ENCODE measurements at places on chromosomes 5 and 9.

GRCh38 chr5:123171259-123171658 lies 82.2 kb downstream of the PRDM6 start:
- no peak for DNase-seq

DNA sequence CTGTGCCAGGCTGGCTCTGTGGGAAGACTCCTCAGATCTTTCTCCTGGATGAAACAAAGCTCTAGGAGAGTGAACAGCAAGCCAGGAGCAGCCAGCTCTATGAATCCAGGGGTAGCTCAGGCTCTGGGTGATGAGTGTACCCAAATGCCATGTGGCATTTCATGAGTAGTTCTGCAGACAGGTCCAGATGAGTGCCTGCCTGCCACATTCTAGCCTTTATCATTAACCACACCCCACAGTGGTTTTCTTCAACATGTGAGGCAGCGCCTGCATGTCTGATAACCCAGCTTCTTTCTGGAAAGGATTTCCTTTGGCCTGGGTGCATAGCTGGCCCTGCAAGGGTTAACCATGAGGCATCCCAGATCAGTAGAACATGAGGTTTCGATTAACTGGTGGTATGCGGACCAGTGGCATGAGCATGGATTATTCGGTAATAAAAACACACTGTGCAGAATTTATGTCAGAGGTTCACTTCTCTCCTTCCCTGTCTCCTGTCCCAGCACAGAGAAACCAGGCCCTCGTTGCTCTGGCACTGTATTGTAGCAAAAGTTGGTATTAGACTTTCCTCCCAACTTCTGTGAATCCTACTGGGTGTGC lies 381.9 kb upstream of the ZNF462 start:
- no peak for DNase-seq

DNA sequence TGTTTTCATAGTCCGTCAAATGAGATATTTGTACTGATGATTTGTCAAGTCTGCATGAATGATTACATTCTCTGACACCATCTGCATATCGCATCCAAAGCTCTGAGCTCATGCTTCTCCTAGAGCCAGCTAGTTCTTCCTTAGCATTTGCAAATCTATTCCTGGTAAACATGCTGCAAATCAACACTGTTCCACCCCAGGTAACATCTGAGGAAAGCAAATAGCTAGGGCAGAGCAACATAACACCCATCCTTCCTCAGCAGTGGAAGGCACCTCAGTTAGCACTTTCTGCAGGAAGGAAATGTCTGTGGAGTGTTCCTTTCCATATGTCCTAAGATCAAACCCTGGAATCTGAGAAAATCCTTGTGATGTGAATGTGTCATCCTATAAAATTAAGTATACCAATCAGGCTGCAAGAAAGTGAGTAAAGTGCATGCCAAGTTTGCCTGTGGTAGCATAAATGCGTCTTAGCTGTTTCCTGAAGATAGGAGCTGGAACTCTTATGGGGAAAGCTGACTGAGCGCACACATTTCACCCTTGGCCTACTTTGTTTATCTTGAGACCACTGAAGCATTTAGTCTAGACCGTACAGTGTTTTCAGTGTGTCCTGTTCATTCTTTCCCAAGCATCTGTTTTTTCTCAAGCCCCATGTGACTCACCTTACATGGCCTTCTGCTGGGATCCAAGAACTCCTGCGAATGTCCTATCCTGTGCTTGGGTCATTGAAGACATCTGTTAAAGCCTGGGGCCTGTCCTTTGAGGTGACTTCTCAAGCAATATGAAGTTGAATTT lies 50.9 kb upstream of the STARD4 start:
- DNase-seq = peak; percentile 27

DNA sequence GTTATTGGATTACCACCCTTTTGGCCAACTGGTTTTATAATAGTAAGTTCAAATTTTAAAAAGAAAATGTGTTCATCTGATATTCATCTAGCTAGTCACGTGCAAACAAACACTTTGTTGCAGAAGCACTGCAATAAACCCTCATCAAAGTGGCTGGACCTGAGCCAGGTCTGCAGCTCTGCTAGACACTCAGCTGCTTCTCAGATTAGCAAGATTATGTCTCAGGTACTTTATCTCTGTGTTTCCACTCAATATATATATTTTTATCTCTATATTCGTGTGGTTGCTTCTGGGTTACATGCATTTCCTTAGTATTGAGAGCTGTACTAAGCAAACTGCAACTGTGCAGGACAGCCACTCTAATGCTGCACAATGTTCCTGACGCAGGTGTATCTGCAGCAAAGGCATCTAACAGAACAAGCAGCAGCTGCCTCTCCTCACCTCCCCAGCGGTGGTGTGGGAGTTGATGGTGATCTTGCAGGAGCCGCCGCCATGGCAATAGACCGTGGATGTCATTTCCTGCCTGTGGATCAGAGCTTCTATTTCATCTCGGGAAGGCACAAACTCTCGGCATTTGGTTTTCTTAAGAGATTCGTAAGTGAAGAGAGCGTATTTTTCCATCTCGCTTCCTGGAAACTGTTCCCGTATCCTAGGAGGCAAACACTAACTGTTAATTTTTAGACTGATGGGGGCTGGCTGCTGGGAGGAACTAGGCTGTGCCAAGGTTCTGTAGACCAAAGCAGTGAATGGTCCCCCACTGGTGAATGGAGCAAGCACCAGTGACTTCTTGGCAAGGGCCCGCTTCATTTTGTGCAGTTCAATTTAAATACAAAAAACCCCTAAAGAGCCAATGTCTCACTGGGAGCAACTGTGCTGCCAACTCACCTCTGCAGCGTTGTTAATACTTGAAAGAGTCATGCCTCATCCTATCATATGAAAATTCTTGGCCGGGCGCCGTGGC lies 56.7 kb upstream of the RETREG1 start:
- no peak for DNase-seq

- peak; percentile 51 for DNase-seq
Observed at GRCh38 chr5:128196791-128197190, 113.2 kb downstream of the SLC12A2 start.

GRCh38 chr9:105697871-105698270 lies 3.5 kb downstream of the TMEM38B start:
- DNase-seq = peak; percentile 4

DNA sequence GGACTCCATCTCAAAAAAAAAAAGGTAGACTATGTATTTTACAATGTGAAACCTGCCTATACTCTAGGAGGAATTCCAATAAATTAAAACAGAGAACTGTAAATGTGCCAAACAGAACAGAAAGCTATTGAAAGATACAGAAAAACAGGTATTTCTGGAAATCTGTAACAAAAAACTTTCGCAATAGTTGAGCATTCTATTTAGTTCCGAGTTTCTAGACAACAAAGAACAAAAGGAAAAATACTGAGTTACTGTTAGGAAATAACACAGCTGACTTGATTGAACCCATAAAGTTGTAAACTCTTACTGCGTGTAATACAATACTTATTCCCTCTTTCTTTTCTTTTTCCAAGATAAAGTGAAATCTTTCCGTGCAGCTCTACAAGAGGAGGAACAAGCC lies 18.6 kb downstream of the DIMT1 start:
- DNase-seq = no peak

- no peak for DNase-seq
Observed at GRCh38 chr5:131286400-131286715, 22.5 kb downstream of the CDC42SE2 start.

DNA sequence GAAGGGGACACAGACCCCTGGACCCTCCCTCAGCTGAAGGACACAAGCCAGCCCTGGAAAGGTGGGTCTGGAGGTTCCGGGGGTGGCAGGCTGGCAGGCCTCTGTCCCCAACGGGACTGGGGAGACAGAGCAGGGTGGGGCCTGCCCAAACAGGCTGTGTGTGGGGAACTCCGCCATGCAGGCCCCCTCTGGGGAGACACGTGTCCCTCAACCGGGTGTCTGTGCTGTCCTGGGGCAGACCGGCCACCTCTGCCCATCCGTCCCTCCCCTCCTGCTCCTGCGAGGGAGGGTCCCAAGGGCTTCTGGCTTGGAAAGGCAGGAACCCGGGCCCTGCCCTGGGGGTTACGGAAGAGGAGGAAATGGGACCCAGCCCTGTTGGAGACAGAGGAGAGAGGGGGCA lies 1.4 kb downstream of the SLC34A3 start:
- DNase-seq = no peak

DNA sequence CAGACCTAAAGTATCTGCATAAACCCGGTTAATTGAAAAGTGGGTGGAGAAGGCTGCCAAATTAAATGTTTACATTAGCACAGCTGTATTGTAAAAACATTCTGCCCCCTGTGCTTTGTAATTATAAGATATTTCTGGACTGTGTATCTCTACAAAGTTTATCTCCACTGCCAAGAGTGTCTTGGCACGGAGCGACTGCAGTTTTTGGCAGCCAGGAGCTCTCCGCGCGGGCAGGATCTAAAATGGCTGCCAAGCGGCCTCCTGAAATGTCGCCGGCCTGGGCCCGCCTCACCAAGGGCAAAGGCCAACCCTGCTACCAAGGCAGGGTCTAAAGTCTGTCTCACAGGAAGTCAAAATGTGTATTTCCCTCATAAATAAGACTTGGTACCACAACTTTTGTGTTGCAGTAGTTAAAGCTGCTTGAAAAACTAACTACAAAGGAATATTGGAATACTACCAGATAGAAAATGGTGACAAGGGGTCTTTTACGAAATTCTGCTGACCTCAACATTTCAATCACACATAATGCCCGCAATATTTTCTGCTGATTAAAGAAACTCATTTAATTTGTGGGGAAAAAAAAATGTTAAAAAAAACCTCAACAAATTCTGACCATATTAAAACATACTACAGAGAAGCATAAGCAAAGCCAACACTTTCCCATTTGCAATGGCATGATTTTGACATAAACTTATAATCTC lies 110.4 kb downstream of the NFIB start:
- DNase-seq = peak; percentile 64

DNA sequence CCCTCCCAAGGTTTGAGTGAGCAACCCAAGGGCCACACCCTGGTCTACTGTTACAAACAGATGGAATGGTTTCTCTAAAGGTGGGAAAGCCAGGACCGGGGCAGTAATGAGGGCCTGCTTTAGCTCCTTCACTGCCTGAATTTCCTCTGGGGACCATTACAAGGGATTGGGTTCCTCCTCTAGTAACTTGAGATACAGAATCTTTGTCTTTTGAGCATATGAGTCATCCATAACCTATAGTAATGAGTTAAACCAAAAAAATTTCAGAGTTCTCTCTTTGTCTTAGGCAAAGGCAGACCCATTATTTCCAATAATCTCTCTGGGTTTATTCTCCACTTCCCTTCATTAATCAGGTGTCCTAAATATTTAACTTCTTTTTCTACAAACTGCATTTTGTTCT lies 618.8 kb downstream of the HINT1 start:
- DNase-seq = peak; percentile 38

GRCh38 chr5:152271420-152271819 lies 133.7 kb downstream of the NMUR2 start:
- DNase-seq = no peak

DNA sequence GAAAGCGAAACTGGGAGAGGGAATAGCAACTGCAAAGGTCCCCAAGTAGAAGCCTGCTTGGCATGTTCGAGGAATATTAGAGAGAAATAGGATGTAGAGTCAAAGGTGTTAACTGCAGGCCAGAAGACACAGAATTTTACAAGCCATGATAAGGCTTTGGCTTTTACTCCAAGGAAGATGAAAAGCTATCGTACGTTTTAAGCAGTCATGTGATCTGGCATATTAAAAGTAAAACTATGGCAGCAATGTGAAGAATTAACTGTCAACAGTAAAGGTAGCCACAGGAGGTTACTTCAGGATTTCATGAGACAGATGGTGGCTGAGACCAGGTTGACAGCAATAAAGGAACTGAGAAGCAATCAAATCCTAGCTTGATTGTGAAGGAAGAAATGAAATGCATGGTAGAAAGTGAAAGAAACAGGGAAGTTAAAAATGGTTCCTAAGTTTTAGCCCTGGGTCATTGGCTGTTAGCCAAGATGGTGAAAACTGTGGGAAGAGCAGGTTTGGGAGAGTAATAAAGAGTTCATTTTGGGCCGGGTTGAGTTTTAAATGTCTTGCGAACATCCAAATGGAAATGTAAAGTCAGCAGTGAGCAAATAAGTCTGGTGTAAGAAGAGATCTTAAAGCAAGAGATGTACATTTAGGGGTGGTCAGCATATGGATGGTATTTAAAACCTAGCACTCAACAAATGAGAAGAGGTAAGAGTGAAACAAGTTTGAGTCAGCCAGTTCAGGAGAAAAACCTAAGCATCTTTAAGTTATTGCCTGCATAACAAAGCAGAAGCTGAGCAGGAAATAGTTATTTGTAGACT lies 20.3 kb upstream of the TTC33 start:
- DNase-seq = no peak

GRCh38 chr5:113378959-113379541 lies 55.7 kb downstream of the TSSK1B start:
- peak; percentile 46 for DNase-seq

DNA sequence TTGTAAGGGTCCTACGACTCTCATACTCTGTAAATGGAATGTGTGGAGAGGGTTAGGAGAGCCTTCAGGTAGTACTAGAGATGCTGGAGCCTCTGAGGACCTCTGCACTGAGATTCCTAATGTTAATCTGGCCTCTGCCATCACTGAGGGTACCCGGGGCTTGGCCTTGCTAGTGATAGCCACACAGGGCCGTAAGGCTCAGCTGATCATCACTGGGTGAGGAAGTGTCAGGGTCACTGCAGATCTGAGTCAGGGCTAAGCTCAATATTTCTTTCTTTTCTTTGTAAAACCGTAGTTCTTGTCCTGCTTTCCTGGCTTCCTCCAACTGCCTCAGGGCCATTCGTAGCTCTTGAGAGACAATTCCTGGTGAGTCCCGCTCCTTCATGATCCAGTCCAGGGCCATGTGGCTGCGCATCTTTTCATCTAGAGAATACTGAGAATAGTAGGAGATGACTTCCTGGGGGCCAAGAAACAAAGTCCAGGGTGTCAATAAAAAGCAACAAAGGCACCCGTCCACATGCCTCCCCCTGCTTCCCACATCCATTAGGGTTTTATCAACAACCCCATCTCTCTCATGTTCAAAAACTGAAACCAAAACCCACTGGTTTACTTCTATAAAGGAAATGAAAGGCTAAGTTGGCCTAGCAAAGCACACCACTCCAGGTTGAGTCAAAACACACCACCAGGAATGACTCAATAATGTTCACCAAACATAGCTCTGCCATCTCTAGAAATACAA lies 47.7 kb downstream of the LIX1 start:
- no peak for DNase-seq

GRCh38 chr5:10456583-10457420 lies 15.1 kb downstream of the ROPN1L start:
- DNase-seq = peak; percentile 34

DNA sequence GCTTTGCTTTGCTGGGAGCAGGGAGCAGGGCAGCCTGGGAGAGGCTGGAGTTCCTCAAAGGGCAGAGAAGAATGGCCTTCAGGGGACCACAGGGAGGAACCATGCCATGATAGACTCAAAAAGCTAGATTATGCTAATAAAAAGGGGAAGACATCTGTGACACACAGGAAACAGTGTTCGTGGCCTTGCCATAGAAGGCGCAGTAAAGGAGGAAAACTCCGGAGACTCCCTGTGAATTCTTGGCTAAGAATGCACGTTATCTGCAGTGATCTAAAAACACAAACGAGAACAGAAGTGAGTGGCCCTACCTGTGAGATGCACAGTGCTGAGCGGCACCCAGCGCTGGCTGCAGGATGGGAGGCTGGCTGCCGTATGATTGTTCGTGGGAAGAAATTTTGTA lies 15.9 kb upstream of the LTC4S start:
- no peak for DNase-seq

Data from fibroblast of gingiva (primary cell).